NCI-H1436 treated with DMSO at 0.1 percent for 48 hours (cell line): ENCODE measurements at places on chromosomes 3 and 15.

DNA sequence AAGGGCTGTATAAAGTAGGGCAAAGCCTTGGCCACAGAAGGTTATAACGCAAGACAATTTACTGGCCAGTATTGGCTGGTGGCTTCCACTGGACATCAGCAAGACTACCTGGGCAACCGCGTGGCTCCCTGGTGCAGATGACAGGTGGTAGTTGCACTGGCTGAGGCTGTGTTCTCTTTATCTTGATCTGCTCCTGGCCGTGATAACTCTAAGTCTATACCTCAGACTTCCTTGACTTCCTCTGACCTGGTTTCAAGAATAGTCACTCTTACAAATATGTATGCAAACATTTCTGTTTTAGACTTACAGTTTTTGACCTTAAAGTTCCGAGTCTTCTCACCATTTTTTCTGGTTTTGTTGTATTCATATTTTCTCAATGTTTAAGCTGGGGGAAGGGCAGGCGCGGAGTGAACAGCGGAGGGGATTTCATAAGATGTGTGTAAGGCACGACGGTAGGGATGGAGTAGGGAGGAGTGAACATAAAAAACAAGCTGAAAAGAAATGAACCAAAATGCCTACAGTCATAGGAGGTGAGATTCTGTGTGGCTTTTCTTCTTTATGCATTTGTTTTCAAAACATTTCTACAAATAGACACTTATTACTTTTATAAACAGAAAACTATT, 15.2 kb upstream of the TMEM212 start:
- no peak for DNase-seq

- DNase-seq = no peak
Observed at GRCh38 chr3:129527262-129527661, 1.2 kb upstream of the RHO start.

DNA sequence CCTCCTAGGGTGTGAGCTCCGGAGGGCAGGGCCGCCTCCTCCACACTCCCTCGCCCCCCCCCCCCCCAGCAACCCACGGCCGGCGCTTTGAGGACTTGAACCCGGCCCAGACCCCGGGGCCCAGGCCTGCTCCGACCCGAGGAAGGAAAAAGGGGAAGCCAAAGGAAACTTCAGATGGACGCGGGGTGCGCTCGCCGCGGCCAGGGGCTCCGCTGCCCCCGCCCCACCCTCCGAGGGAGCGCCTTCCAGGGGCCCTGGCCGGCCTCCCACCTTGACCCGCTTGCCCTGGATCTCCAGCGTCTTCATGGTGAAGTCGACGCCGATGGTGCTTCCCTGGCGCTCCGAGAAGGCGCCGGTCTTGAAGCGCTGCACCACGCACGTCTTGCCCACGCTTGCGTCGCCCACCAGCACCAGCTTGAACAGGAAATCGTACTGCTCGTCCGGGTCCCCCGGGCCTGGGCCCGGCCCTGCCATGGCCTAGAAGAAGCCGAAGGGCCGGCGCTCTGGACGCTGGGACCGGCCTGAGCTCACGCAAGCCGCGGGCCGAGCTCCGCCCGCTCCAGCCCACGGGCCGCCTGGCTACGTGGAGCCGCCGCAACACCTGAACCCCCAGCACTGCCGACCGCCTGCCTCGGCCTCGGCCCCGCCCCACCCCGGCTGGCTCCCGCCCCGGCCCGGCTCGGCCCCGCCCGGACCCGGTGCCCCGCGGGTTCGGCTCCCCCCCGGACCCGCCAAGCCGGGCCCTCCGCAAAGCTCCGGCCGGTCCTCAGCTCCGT, 400 bp downstream of the RAB43 start:
- DNase-seq = no peak

DNA sequence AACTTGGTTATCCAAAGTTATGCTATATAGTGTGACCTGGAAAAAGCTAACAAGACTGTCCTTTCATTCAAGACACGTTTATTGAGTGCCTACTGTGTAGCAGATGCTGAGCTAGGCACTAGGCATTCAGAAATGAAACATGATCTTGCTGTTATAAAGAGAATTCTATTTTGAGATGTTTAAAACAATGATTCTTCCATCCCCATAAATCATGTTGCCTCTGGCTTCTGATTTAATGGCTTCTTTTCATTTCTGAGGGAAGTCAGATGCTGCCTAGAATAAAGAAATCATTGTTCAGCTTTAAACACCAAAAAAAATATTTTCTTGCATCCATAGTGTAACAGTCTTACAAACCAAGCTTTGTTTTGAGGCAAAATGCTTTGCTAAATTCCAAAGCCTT, 620.9 kb upstream of the UBE2E2 start:
- DNase-seq = no peak
